Activated T-helper 1 cell treated with anti-CD3 and anti-CD28 coated beads, Interleukin-12 subunit alpha, Interleukin-12 subunit beta, Interleukin-2, Interleukin-4 antibody, amounts not matched to agents 30 ng/mL and 10 ng/mL and 1 ng/mL, durations not matched to agents 14 hours and 24 hours and 36 hours (primary cell): ENCODE measurements at places on chromosomes 2 and 18. TPM values are rescaled to one million over a fixed set of nuclear protein-coding genes. Genes with fewer than 3 reads are reported as not detected.

Gene IWS1
- 52.3 and 57.6 TPM in 2 replicates for total RNA-seq

Gene FAM228A
- total RNA-seq: not detected in 2 replicates

Gene SOX11
- not detected in 2 replicates for total RNA-seq

Gene NEB
- total RNA-seq: 0.05 and 0.08 TPM in 2 replicates

Gene PLCD4
- total RNA-seq: 0.54 and 0.62 TPM in 2 replicates

Gene CGREF1
- total RNA-seq: 12.9 and 18.0 TPM in 2 replicates

Gene RNU2-63P
- total RNA-seq: 28.5 and 32.9 TPM in 2 replicates

Gene GYPC
- 125 and 130 TPM in 2 replicates for total RNA-seq

Gene COL3A1
- 0.13 TPM in 1 of 2 replicates, not detected in the other for total RNA-seq

Gene SCN3A
- not detected in 2 replicates for total RNA-seq

Gene HOXD4
- not detected in 2 replicates for total RNA-seq

Gene AMER3
- not detected in 2 replicates for total RNA-seq

Gene ST8SIA5
- not detected in 2 replicates for total RNA-seq

Gene CHRND
- not detected in 2 replicates for total RNA-seq

Gene ST6GAL2
- total RNA-seq: not detected in 2 replicates

Gene HK2
- 92.2 and 94.5 TPM in 2 replicates for total RNA-seq

Gene RAB27B
- total RNA-seq: 0.10 and 0.21 TPM in 2 replicates

Gene BOLL
- total RNA-seq: 0.51 TPM in 1 of 2 replicates, not detected in the other

Gene CREG2
- total RNA-seq: not detected in 2 replicates

Gene PSTPIP2
- total RNA-seq: 19.2 and 23.6 TPM in 2 replicates

Gene SLC11A1
- total RNA-seq: 0.05 and 0.27 TPM in 2 replicates

Gene ABCB11
- total RNA-seq: 0.02 TPM in 1 of 2 replicates, not detected in the other

Gene NXPH2
- not detected in 2 replicates for total RNA-seq

Gene TBR1
- 0.05 TPM in 1 of 2 replicates, not detected in the other for total RNA-seq

Gene KCNG2
- total RNA-seq: not detected in 2 replicates

Gene GPR55
- 0.13 and 0.29 TPM in 2 replicates for total RNA-seq

Gene PPM1B
- 41.5 and 42.2 TPM in 2 replicates for total RNA-seq

Gene COLEC11
- not detected in 2 replicates for total RNA-seq

Gene ASB18
- total RNA-seq: not detected in 2 replicates

Gene CASP10
- 13.5 and 15.7 TPM in 2 replicates for total RNA-seq

Gene SIGLEC15
- not detected in 2 replicates for total RNA-seq

Gene CCDC74A
- 1.4 and 1.6 TPM in 2 replicates for total RNA-seq

Gene ADCY3
- total RNA-seq: 101 and 108 TPM in 2 replicates

Gene PTGR3
- 19.1 and 23.3 TPM in 2 replicates for total RNA-seq

Gene NBAS
- 33.3 and 33.6 TPM in 2 replicates for total RNA-seq

Gene SLC40A1
- total RNA-seq: 0.86 and 1.2 TPM in 2 replicates

Gene SNORC
- total RNA-seq: 0.98 and 1.8 TPM in 2 replicates

Gene DNER
- not detected in 2 replicates for total RNA-seq

Gene ABCG5
- total RNA-seq: not detected in 2 replicates

Gene DPYSL5
- total RNA-seq: 0.23 TPM in 1 of 2 replicates, not detected in the other

Gene ADI1
- total RNA-seq: 35.5 and 36.0 TPM in 2 replicates

Gene RAD51AP2
- not detected in 2 replicates for total RNA-seq

Gene CNTNAP5
- not detected in 2 replicates for total RNA-seq

Gene RPRM
- 0.20 TPM in 1 of 2 replicates, not detected in the other for total RNA-seq
